Erythroblast (primary cell): ENCODE measurements at places on chromosomes 5 and 9.

DNA sequence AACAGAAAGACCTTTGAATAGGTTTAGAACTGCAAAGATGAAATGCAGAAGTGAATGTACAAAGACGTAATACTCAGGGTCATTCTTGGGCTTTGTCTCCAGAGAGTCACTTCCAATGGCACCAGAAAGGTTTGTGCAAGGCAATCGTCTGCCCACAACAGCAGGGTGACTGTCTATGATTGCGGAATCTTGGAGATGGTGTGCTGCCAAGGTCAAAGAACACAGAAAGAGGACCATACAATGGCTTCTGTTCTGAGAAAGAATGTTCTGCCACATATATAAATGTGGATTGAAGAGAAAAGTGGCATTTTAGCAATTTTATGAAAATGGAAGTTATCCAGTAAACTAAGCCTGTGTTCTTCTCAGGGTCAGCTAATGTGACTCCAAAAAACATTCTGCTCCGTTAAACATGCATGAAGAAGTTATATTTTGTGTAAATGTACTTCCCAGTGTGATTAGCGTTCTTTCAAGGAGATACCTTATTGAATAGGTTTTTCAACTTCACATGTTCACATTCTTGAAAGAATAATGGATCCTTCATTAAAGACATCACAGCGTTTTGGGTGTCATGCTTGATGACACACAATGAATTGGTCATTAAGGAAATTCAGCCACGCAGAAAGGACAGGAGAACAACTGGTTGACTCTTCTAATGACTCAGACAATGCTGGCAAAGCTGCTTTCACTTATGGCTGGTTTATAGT is 73.4 kb upstream of the CDH6 start:
- DNase-seq = no peak

DNA sequence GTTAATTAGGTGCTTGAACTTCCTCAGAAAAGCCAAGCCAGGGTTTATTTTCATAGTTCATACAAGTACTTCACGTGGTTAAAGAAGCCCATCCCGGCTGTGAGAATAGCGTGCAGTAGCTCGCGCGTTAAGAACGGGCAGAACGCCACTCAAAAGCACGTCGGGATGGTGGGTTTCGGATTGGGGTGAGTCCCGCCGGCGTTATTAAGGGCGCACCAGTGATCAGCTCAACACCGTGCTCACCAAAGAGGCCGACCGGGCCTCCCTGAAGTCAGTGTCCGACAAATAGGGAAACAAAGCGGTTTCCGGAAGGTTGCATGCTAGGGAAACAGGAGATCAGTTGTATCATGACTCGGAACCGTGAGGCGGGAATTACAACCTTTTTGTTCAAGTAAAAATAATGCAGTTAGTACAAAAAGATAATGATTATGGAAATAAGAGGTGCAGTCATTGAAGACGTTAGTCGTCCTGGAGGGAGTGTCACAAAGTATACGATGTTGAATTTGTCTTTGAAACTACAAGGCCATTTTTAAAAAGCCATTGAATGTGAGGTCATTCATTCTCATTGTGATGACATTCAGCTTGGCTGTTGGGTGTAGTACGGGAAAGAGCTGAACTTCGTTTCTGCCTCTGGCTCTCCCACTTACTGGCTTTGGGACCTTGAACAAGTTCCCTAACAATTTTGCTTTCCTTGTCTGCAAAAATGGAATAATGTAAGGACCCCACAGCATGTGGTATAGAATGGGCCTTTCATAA is 992 bp downstream of the SETD9 start:
- peak; percentile 79 for DNase-seq

DNA sequence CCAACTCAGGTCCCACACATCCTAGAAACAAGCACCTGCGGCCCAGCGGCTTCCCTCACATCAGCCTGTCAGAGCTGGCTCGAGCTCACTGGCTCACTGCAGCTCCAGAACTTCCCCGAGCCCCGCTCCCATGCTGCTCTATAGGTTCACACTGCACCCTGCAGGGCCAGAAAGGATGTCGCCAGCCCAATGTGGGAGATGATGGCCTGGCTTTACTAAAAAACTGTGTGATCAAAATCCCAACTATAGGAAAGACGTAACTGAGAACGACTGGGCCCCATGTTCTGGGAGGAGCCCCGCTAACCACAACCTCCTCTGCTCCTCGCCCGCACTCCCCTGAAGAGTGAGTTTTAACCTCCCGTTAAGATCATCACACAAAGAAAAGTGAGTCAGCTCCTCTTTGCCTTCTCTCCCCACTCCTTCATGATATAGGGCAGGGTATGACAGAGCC is 4.6 kb downstream of the SURF4 start:
- peak; percentile 38 for DNase-seq

DNA sequence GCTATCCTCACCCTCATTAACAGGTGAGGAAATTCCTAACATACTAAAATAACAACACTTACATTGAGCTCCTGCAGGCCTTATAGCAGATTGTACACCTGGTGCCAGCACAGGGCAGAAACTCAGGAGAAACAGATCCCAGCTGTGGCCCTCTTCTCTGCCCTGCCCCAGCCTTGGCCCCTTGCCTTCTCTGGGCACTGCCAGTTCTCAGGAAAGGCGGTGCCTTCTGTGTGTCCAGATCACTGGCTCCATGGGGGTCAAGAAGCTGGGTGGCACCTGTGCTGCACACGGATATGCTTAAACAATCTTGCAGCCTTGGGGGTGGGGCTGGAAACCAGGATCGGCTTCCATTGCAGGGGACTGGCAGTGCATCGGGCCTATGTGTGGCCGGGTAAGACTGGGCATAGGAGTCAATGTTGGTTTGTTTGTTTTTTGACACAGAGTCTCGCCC is 19.3 kb downstream of the KYAT1 start:
- DNase-seq = no peak

- no peak for DNase-seq
These were observed 26.8 kb upstream of the CSF1R start for GRCh38 chr5:150113047-150113744.

DNA sequence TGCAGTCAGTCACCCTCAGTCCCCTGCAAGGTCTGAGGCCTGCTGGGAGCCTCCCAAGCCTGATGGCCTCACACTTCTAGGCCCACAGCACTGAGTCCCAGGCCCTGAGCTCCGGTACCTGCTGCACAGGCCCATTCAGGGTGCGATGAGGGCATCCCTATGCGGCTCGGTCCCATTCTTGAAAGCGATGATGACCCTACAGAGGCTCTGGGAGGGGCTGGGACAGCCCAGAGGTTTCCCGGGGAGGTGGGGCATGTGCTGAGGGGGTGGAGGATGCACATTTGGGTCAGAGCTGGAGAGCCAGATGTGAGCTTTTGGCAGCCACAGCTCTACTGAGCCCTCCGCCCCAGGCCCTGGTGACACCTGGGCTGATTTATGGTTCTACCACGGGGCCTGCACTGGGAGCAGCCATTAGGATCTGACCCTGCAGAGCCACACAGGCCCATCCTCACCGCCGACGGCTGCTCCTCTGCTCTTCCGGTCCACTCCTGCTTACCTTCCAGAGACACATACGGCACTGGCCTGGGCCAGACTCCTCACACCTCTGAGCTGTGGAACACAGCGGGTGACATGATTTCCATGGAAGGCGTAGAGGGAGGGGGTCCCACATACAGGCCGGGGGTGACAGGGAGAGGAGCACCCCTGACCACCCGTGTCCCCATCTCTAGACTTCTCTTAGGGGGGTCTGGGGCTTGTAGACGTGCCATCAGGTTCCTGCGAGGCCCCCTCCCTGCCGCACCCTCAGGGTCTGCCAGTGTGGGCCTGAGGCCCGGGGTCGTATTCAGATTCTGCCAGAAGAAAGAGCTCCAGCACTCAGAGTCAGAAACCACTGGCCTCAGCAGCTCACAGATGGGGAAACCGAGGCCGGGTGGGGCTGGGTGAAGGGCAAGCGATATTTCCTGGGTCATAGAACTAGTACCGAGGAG is 53.4 kb downstream of the COL23A1 start:
- no peak for DNase-seq

- peak; percentile 95 for DNase-seq
These were observed 294.8 kb upstream of the KLF4 start for GRCh38 chr9:107784235-107784958.

DNA sequence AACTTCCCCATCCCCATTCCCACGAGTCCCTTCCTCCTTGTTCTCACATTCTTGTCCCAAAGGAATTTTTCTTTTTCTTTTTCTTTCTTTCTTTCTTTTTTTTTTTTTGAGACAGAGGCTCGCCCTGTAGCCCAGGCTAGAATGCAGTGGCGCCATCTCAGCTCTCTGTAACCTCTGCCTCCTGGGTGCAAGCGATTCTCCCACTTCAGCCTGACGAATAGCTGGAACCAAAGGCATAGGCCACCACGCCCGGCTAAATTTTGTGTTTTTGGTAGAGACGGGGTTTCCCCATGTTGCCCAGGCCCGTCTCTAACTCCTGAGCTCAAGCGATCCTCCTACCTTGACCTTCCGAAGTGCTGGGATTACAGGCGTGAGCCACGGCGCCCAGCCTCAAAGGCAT is 751 bp downstream of the DNAI1 start:
- no peak for DNase-seq

GRCh38 chr5:132473019-132473531 is 17.5 kb downstream of the IRF1 start:
- no peak for DNase-seq

GRCh38 chr5:54615381-54615780 is 97.8 kb downstream of the SNX18 start:
- DNase-seq = no peak

DNA sequence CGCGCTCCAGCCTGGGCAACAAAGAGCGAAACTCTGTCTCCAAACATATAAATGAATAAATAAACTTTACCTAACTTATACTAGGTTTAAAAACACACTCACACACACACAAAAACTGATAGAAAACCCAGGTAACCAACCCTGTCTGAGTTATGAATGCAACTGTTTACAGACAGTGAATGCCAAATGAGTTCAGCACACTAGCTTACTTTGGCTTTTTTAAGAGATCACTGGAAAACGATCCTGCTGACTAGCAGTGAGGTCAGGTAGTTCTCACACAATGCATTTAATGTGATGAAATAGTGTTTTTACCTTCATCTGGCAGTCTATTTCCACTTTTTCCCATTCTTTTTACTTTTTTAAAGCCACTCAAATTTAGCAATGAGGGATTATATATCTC is 22.4 kb downstream of the FAF2 start:
- no peak for DNase-seq

DNA sequence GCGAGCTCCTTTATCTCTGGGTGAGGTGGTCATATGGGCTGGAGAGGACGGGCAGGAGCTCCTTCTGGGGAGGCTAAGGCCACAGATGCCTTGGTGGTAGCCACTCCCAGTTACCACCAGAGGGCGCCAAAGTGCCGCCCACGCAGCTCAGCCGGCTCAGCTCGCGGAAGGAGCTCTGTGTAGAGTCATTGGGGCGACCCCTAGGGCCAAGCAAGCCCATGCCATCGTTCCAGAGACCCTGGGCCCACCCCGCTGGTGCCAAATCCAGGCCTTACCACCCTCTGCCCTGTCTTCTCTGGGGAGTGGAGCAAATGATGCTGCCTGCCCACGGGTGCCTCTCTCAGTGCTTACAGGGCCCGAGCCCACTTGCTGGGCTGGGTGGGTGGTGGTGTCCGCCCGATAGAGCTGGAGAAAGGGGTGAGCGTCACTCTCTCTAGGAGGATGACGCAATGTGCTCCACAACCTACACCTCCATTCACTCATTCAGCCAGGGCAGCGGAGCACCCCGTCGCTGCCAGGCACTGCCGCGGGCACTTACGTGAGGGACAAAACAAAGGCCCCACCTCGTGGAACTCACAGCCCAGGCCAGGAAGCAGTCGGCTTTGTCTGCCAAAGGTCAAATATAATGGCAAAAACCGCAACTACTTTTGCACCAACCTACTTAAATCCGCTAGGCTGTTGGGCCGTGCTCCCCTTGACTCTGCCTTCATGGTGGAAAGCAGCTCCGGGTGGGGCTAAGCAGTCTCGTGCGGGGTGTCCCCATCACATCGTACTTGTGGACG is 13.8 kb downstream of the TSPAN17 start:
- peak; percentile 89 for DNase-seq

- no peak for DNase-seq
These were observed 11.2 kb upstream of the NFIB start for GRCh38 chr9:14325147-14325546.

DNA sequence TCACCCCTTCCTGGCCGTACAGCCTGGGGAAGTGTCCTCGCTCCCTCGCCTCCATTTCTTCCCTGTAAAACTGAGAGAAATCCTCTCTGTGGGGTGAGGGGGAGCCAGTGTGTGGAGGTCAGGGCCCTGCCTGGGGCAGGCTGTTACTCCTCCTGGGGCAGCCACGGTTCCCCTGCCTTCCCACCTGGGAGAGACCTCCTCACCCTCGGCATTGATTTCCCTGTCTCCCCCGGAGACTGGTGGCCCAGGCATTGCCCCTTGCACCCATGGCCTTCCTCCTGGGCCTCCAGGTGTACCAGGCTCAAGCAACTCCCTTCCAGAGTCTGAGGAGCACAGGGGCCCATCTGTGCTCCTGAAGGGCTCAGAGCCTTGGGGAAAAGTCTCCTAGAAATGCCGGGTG is 75.6 kb upstream of the RNU6ATAC start:
- no peak for DNase-seq

DNA sequence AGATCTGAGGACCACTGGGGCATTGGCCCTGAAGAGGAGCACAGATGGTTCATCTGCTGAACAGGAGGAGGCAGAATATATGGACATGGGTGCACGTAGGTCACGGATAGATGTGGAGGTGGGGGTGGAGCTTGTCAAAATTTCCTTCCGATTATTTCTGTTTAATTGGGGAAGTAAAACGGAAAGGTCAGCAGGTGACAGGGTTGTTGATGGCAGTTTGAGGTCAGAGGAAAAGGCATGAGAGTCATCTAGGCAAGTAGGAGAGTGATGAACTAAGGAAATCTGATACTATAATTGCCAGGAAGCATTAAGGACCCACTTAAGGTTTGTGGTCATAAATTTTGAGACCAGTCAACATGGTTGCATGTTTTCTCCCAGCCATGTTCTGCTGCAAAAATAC is 8.4 kb upstream of the FAM81B start:
- DNase-seq = no peak

DNA sequence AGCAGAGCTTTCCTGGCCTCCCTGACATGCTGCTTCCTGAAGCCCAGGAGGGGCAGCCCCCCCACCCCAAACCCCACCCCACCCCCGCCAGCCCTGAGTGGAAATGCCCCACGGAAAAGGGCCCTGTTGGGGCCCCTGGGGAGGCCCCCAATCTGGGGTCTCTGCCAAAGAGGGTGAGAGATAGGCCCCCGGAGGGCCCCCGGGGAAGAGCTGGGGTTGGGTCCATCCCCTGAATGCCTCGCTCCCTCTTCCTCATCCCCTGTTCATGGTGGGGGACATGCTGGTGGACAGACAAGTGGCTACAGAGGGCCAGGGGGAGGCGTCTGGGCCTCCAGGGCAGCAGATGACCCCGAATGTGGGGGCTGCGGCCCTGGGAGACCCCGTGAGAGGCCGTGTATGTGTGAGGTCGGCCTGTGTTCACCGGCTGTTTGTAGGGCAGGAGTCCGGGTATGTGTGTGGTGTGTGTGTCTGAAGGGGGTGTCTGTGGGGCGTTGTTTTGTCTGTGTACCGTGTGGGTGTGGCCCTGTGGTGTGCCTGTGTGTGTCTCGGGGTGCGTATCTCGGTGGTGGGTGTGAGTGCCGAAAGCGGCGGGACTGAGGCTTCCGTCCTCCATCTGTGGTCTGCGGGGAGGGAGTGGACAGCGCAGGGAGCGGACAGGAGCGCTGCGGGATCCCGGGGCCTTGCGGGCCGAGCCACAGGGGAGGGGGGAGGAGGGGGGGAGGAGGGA is 11.3 kb downstream of the C9orf50 start:
- DNase-seq = no peak

- DNase-seq = no peak
These were observed 762.3 kb downstream of the PRELID2 start for GRCh38 chr5:145072889-145073288.
